ENCODE measurements at places on chromosomes 16 and 17.
A peak's percentile ranks its signal among the peaks of the same experiment; 100 is the strongest.

- DNase-seq = no peak
Measured at GRCh38 chr17:17952691-17953090, 19.5 kb downstream of the TOM1L2 start.

- DNase-seq = no peak
Measured at GRCh38 chr16:88735121-88735520, 28.8 kb downstream of the CTU2 start.

- DNase-seq = no peak
Measured at GRCh38 chr16:49599281-49599680, 225.7 kb downstream of the C16orf78 start.

DNA sequence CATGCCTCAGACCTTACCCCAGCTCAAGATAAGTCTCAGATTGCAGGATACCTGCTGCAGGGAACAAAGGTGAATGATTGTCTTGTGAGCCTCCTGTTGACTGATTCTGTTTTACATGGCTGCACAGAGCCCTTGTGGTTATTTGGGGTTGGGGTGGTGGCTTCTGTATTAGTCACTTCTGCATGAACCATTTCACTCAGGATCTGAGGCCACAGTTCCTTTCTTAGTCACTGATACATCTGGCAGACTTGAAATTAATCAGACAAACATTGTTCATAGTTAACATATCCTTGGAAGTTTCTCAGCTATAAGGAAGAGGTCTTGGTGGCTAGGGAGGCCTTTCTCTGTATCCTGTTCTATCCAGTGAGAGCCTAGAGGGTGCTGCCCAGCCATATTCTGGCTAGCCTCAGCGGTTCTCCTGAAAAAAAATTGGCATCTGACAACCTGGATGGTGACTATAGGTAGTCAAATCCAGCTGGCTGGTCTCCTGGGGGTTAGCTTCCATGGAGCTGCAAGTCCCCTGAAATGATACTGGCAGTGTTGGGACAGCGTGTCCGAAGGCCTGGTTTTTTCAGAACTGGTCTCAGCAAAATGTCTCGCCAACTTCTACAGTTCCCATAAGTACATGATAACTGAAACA is 8.4 kb upstream of the PLK1 start:
- DNase-seq = peak; percentile 21

- peak; percentile 66 for DNase-seq
Measured at GRCh38 chr17:2244545-2245525, 58.8 kb downstream of the SMG6 start.

GRCh38 chr16:78503602-78504001 is 404.1 kb downstream of the WWOX start:
- DNase-seq = peak; percentile 72

GRCh38 chr17:74569020-74570003 is 2.0 kb upstream of the CD300H start:
- peak; percentile 96 for DNase-seq

DNA sequence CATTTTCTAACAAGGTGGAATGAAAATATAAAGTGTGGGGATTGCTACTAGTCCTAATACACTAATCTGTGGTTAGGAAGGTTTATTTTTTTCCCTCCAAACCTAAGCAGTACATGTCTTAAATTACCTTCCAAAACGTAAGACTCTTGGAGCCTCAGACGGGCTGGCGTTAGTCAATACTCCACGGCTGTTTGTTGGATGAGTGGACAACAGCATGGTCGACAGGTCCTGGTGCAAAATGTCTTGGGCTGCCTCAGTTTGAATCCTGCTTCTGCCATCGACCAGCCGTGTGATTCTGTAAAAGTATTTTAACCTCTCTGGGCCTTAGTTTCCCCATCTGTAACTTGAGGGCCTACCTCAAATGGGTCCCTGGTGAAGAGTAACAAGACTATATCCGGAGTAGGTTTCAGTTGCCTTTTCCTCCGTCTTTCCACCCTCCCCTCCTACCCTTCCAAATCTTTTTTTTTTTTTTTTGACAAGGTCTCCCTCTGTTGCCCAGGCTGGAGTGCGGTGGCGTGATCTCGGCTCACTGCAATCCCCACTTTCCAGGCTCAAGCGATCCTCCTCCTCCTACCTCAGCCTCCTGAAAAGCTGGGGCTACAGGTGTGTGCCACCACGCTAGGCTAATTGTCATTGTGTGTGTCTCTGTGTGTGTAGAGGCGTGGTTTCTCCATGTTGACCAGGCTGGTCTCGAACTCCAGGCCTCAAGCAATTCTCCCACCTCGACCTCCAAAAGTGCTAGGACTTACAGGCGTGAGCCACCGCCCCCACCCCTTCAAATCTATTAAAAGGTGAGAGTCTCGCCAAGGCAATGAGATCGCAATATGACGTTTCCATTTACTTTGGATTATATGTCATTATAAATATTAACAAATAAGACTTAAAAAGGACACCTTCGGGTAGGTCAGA is 5.8 kb downstream of the SCGB1C2 start:
- DNase-seq = no peak
